ENCODE measurements at places on chromosomes 2 and 18.

GRCh38 chr2:17864676-17865075 lies 13.8 kb upstream of the KCNS3 start:
- no peak for DNase-seq

DNA sequence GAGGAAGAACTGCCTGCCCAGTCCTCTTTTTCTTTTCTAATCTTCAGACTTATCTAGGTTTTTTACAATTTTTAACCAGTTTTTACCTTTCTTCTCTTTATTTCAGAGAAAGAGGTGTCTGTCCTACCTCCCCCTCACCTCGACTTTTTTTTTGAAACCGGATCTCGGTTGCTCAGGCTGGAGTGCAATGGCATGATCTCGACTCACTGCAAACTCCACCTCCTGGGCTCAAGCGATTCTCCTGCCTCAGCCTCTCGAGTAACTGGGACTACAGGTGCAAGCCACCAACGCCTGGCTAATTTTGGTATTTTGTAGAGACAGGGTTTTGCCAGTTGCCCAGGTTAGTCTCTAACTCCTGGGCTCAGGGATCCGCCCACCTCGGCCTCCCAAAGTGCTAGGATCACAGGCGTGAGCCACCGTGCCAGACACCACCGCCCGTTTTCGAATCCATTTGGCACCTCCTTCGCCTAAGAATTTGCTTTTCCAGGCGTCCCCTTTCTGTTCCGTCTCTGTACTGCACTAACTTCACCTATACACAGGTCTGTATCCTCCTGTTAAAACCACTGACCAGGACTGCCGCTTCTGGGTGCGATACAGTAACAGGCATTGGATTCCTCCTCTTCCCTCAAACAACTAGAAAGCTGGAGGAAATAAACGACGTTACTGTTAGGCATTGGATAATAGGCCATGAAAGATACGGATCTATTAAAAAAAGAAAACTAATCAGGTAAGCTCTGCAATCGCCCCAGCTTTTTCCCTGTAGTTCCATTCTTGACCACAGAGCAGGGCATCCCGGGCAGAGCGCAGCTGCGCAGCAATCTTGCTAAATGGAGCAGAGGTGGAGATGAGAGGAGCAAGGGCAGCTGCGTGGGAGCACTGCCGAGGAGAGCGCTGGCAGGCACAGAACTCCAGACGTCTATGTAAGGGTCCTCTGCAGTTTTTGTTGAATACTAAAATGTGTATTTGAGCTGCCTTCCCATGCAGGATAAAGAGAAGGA lies 69.9 kb downstream of the ZC3H6 start:
- no peak for DNase-seq

DNA sequence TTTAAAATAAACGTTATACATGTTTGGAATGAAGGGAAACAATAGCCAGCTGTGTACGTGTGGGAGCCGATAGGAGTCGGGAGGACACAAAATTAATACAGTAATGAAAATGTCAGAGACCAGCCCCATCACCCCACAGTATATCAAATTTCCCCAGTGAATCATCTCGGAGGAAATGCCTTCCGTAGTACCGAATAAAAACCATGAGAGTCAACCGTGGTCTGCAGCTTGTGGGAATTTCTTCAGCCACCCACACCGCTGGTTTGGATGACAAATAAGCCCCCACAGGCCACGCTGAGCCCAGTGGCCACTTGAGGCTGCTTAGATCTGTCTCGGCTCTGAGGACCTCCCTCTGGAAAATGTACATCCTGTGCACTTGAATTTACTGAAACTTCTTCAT lies 133.7 kb downstream of the COL6A3 start:
- DNase-seq = no peak

DNA sequence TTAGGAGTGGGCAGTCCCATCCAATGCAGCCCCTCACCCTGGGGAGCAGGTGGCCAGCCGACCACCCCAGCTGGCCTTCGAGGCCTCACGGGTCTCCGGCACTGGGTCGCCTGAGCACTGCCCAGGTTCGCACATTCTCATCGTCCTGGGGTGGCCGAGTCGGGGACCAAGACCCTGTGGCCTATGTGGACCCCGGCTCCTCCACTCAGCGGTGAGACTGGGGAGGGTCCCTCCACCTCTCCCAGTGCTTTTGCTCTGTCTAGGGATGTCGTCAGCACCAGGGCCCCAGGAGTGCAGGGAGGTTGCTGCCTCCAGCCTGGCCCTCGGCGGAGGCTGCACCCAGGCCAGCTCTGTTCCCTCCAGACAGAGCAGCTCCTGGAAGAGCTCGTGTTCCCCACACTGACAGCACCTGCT lies 89.6 kb downstream of the TPO start:
- DNase-seq = no peak

DNA sequence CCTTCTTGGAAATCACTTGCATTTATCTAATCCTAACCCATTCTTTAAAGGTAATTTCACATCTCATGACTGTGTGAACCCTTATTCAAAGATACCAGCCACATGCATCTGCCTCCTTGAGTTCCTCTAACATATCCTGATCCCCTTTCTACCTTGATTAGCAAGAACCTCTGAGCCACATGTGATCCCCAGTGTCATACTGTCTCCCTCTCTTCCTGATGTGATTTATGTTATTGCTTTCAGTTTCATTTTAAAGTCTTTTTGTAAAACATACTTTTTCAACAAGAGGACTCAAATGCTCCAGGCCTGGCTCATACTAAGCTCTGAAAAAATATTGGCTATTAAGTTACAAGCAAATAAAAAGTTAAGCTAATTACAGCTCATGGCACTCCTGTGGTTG lies 470.1 kb downstream of the DLGAP1 start:
- no peak for DNase-seq

- DNase-seq = no peak
These were observed 56.5 kb downstream of the CCDC195 start for GRCh38 chr2:224659714-224660113.

DNA sequence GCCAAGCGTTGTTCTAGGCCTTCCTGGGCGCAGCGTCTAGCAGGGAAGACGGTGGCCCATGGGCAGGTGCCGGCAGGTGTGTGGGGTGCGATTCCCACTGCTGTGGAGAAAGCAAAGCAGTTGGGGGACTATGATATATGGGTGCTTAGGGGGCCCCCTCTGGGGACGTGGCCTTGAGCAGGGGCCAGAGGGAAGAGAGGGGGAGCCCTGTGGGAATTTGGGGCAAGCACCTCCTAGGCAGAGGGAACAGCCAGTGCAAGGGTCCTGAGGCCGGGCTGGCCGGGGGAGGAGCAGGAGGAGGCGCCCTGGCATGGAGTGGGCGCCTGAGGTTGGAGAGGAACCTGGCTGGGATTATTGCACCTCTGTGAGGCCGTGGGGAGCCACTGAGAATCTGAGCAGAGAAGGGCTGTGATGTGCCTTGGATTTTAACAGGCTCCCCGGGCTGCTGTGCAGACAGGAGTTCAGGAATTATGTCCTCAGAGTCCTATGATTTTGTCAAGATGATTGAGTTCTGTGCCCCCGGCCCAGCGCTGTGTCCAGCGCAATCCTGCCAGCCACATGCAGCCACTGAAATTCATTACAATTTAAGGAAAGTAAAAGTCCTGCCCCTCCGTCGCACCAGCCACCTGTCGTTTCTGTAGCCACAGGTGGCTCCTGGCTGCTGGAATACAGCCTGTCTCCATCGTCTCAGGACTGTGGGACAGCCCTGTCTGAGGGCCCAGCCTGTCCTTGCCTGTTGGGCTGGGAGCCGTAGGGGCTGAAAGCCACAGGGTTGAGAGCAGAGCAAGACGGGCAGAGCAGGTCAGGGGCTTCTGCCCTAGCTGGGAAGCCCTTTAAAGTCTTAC lies 9.1 kb upstream of the KLHL30 start:
- no peak for DNase-seq

- no peak for DNase-seq
These were observed 57.8 kb upstream of the MAP3K20 start for GRCh38 chr2:173017646-173018420.

DNA sequence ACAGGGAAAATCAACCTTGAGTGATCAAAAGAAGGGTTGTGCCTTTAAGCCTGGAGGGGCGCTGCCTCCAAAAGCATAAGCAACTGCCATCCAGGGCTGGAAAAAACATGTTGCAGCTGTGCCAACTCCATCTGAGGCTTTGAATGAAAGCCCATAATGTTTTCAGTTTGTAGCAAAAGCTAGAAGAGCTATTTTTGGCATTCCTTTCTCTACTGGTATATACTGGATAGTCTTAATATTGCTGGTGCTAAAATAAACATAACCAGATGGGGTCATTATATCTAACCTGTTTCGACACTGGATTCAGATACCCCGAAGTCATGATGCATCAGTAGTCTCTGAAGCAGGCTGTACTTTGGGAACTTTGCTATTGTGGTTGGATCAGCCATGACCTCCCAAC lies 25.1 kb downstream of the ANXA4 start:
- DNase-seq = no peak

GRCh38 chr2:6957910-6958615 lies 40.9 kb downstream of the RNF144A start:
- no peak for DNase-seq

- DNase-seq = peak; percentile 55
These were observed 49.5 kb downstream of the SPRED2 start for GRCh38 chr2:65382776-65383357.

DNA sequence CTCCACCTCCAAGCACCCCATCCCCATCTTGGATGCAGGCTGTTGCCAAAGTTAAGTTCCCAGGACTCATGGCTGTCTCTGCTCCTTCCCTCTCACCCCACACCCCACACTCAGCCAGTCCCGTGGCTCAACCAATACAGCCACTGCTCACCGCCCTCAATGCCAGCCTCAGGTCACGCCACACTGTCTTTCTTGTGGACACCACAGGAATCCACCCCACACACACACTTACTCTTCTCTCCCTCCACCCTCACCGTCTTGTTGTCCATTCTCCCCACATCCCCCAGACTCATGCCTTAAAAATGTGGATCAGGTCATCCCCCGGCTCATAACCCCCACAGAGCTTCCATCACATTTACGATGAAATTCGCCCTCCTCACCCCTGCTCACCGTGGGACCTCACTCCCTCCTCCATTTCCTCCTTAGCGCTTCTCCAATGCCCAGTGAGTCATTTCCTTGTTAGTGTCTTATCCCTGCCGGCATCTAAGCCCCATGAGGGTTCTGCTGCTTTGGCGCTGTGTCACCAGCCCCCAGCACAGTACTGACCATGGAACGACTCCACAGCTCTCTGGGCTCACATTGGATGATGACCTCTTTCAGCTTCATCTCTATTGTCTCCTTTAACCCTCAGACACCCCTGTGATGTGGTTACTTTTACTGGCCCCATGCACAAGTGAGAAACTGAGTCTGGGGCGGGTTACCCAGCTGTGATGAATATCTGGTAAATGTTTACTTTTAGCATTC lies 13.8 kb downstream of the MLPH start:
- no peak for DNase-seq

DNA sequence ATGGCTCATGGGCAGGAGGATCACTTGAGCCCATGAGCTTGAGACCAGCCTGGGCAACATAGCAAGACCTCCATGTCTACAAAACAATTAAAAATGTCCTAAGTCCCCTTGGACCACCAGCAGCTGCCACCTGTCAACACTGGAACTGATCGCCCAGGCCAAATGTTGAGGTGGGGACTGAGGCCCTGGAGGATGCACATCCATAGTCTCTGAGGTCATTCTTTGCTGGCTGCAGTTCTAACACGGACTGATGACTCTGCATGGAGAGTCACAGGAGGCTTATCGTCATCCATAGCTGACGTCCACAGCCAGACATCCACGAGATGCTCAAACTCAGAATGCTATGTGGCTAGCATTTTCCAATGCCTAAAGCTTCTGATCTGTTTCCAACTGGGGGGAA lies 151.3 kb downstream of the BCL2 start:
- no peak for DNase-seq

DNA sequence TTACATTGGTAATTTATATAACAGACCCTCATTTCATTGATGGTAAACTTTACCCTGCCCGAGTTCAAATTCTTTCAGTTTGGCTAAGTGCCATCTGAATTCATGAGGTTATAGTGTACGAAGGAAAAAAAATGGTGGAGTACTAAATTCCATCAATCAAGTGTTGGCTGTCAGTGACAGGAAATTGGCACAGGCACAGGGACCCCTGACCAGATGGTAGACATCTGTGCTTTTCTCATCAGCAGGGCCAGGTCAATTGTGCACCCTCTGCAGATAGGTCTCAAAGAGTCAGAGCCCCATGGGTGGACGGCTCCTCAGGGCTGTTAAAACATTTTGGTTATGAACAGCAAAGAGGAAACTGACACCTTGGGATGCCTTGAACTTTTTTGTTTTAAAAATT lies 439.2 kb downstream of the SETBP1 start:
- no peak for DNase-seq

DNA sequence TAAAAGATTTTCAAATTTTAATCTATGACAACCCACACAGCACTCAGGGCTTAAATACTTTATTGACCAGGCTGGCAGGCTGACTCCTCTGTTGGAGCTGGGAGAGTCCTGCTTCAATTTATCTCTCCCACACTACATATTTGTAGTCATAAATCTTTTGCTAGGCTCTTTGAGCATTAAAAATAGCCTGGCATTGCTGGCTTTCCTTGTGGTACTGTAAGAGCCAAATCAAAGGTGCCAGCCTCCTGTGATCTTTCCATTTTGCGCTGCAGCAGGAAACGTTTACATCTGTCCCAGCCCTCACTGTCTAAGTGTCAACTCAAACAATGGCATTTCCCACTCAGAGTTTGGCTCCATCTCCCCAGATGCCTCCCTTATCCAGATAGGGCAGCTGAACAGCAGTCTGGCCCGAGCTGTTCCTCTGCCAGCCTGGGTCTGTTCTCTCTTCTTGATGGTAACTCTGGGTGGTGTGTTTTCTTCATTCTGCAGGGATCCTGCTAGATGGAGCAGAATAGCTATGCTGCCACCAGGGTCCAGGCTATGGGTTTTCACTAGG lies 62.1 kb downstream of the LRRTM1 start:
- DNase-seq = no peak

DNA sequence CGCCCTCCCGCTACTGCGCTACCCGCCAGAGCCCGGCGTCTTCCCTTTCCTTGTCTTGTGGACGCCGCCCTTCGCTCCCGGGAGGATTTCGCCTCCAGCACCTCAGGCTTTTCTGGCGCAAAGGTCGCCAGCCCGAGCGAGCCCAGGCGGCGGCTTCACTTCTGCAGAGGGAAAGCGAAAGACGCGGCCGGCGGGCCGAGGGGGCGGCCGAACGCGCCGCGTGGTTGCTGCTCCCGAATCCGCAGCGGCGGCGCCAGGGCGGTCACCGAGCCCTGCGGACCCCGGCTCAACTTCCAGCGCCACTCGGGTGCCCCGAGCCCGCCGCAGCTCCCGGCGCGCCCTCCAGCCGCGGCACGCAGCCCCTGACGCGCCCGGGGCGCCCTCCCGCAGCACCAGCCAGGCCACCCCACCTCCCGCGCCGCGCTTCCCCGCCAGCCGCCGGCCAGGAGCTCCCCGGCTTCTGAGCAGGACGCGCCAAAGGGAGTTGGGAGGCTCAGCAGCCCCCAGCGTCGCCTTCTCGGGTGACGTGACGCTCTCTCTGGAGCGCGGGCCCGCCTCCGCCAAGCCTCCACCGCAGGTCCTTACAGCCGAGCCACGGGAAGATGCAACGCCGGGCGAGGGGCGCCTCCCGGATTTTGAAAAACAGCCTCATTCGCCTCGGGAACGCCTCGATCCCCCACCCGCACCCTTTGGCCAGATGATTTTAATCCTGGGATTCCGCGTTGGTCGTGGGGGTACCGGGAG lies 84.9 kb upstream of the EPB41L3 start:
- DNase-seq = no peak
